Adrenal gland (tissue), 19 donors: ENCODE measurements at places on chromosomes 1 and 21.

- DNase-seq, result no peak
Measured at GRCh38 chr1:94309216-94309615, 71.8 kb upstream of the ARHGAP29 start.

GRCh38 chr1:224450561-224451350 lies 16.2 kb upstream of the WDR26 start:
- DNase-seq, result no peak

DNA sequence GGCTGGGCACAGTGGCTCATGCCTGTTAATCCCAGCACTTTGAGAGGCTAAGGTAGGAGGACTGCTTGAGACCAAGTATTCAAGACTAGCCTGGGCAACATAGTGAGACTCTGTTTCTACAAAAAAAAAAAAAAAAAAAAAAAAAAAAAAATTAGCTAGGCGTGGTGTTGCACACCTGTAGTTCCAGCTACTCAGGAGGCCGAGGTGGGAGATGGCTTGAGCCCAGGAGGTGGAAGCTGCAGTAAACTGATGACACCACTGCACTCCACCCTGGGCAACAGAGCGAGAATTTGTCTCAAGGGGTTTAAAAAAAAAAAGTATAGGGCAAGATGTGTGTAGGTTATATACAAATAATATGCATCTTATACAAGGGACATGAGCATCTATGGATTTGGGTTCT lies 2.6 kb downstream of the TDRKH start:
- no peak for DNase-seq

DNA sequence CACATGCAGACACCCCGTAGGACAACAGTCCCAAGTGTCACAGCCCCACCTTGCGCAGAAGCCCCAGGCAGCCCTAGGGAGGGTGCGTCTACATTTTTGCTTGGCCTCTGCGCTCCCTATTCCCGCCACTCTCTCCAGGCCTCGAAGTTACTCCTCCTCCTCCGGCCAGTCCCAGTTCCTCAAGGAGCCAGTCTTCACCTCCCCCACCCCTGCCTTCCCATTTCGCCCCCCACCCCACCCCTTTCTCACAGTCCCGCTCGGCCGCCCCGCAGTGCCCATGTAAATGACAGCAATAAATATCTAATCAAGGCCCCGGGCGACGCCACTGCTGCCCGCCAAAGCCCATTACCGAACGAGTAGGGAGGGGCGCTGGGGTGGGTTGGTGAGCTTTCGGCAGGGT lies 3.2 kb downstream of the DMBX1 start:
- DNase-seq, result no peak

DNA sequence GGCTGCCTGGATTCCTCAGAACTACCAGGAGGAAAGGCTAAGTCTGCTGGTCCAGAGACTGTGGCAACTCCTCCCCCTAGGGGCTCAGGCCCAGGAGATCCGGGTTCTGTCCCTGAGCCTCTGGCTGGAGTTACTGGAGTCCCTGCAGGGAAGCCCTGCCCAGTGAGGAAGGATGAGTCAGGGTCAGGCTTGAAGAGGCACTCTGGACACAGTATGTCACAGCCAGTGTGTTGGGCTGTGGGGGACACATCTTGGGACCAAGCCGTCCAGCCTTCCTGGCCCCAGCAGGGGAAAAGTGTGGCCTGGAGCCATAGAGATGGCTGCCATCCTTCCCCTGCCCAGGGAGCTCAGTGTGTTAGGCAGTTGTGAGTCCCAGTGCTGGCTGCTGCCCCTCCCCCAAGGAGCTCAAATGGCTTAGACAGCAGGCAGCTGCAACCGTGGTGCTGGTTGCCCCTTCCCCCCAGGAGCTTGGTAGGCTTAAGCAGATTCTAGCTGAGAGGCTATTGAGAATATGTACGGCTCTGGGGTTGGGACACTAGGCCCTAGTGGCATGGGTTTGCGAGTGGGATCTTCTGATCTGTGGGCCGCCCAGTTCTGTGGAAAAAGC lies 28.2 kb upstream of the RABGAP1L start:
- no peak for DNase-seq

DNA sequence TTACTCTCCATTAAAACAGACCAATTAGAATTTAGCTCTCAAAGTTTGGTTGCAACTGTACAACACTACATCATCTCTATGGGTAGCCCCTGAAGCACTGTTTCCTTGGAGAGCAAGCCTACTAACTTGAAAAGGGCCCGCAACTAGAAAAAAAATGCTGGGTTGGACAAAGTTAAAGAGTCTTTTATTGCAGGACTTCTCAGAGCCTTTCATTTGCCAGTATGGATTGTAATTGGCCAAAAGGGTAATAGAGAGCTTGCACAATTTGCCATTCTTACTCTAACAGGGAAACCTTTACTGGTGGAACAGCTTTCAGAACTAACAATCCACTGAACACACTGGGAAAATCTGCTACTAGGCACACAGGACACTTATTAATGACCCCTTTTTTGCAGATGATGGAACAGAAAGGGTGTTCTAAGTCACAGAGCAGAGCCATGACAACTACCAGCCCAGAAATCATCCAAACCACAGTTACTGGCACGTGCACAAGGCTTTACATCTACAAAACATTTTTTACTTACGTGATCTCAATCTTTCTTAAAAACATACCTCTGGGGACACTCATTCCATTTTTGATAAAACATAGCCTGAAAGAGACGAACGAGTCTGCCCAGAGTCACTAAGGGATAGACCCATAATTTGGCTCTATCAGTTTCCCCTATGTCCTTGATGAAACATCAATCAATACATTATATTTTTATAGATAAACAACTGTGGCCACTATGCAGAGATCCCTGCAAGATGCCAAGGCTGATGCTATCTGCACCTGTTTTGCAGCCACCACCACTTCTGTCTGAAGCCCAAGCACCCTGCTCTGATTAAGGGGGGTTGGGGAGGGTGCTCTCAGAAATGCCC lies 176.3 kb upstream of the EDN2 start:
- DNase-seq, result no peak
